ENCODE measurements at places on chromosomes 11 and 22.

DNA sequence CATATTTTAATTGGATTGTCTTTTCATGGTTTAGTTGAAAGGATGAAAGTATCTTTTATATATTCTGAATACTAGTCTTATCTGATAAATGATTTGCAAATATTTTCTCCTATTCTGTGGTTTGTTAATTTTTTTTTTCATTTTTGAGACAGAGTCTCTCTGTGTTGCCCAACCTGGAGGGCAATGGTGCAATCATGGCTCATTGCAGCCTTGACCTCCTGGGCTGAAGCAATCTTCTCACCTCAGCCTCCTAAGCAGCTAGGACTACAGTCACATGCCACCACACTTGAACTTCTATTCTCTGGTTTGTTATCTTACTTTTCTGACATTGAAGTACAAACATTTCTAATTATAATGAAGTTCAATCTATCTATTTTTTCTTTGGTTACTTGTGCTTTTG, 30.0 kb upstream of the FAR1 start:
- DNase-seq: no peak

- DNase-seq: peak; percentile 64
These were observed 118.8 kb downstream of the NXPE2 start for GRCh38 chr11:114796954-114797721.

DNA sequence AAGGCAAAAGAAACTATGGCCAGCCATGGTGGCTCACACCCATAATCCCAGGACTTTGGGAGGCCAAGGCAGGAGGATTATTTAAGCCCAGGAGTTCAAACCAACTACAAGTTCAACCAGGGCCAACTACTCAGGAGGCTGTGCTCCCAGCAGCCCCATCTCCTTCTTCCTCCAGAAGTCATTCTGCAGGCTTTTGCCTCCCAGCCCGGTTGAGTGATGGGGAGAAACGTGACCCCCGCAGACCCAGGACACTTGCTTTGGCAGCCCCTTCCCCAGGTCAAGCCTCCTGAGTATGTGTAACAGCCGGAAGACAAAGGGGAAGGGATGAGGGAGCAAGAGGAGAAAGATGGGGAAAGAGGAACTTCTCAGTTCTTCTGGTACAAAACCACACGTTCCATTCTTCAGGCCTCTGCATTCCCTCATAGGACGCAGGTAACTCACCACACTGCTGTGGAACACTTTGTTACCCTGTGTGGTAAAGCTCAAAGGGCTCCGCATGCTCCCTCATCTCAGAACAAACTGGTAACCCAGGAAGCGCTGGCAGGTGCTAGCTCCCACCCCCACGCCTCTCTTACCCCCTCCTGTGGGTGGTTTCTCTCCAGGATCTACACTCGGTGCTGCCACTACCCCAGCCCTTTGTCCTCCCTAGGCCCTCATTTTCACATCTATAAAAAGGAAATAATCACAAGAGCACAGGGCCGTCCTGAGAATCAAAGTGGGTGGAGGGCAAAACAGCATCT, 4.0 kb downstream of the SULT4A1 start:
- no peak for DNase-seq

GRCh38 chr11:68825571-68825970, 16.1 kb downstream of the CPT1A start:
- DNase-seq: peak; percentile 13

DNA sequence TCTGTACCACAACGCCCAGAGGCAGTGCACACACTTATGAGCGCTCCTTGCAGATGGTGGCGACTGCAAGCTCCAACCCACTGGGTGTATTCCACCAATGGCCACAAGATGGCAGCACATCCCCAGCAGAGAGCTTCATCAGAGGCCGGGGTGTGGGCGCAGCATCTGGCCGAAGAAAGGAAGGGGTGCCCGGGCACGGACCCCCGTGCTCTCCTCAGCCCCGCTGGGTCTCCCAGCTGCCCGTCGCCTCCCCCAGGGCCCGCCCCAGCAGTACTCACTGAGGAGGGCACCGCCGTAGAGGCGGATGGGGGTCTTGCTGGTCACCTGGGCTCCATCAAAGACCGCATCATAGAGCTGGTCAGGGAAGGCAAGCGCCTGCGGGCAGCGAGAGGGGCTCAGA, 14.2 kb downstream of the TP53I11 start:
- DNase-seq: peak; percentile 64

DNA sequence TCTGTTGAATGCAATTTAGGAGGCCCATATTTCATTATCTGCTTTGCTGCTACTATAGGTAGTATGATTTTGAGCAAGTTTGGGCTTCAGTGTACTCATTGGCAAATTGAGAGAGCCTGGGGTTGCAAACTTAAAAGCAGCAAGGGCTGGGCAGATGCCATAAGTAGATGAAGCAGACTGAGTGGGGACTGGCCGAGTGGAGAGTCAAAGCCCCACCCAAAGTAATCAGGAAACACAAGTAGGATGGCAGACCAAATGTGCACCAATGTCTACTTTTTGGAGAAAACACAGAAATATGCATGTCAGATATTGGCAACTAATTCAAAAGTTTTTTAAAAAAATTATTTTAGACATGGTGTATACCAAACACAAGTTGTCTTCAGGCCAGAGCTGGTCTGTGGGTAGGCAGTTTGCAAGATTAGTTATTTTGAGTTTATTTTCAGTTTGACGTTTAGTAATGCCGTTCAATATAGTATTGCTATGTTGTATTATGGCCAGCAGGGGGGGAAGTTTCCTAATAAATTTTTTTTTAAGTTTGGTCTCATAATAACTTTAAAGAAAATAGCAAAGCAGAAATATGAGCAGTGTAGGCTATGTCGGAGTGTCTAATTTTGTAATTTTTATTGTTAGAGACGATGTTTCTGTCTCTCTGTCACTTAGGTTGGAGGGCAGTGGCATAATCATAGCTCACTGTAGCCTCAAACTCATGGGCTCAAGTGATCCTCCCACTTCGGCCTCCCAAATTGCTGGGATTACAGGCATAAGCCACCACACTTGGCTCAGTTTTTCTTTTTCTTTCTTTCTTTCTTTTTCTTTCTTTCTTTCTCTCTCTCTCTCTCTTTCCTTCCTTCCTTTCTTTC, 105.1 kb downstream of the HIPK3 start:
- peak; percentile 41 for DNase-seq

GRCh38 chr22:50656122-50657070, 16.2 kb upstream of the SHANK3 start:
- peak; percentile 61 for DNase-seq

DNA sequence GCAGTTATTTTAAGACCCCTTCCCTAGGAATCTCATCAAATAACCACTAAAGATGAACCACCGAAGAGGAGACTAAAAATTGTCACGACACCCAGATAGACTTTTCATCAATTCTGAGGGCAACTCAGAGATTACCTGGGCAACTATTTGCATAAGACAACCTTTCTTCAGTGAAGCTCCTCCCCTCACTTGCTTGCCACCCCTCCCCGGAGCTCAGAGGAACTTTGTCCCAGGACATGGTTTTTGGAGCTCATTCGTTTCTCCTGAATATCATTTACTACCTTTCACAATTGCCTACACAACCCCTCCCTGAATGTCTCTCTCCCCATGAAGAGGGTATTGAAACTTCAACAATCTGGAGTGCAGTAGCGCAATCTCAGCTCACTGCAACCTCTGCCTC, 3.9 kb downstream of the AGBL2 start:
- DNase-seq: no peak

- DNase-seq: no peak
These were observed 58.1 kb downstream of the LRP5 start for GRCh38 chr11:68370211-68371111.

DNA sequence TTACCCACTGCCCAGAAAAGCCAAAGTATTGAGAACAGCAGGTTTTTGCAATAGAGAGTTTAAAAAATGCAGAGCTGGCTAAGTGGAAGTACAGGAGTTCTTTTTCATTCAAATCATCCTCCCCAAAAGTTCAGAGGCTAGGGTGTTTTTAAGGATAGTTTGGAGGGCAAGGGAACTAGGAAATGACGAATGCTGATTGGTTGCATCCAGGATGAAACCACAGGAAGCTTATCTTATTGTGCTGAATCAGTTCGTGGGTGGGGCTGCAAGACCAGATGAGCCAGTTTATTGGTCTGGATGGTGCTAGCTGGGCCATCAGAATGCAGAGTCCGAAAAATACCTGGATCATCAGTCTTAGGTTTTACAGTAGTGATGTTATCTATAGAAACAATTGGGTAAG, 1427.1 kb downstream of the LRRC4C start:
- no peak for DNase-seq

DNA sequence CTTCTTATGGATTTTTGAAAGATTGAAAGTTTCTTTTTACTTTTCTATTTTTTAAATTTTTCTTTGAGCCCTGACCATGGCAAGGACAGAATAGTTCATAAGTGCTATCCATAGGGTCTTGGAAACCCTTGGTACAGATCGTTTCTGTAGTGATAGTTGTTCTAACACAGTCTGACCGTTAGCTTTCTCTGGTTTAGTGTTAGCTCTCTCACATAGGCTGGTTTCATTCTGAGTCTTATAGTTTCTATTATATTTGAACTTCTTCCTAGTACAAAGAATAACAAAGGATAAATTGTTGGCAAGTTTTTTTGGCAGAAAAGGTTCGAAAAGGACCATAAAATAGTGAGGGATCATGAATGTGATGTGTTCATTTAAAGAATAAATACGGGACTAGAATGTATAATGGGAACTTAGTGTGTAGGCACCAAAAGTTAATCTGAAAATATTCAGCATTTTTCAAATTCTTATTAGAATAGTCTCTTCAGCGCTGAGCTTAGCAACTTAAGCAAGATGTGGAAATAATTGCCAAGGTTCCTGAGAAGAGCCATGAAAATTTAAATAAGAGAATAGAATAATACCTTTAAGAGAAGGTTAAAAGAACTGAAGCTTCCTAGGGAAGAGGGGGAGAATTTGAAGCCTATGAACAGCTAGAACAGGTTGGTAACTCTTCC, 24.1 kb downstream of the FDX1 start:
- no peak for DNase-seq

DNA sequence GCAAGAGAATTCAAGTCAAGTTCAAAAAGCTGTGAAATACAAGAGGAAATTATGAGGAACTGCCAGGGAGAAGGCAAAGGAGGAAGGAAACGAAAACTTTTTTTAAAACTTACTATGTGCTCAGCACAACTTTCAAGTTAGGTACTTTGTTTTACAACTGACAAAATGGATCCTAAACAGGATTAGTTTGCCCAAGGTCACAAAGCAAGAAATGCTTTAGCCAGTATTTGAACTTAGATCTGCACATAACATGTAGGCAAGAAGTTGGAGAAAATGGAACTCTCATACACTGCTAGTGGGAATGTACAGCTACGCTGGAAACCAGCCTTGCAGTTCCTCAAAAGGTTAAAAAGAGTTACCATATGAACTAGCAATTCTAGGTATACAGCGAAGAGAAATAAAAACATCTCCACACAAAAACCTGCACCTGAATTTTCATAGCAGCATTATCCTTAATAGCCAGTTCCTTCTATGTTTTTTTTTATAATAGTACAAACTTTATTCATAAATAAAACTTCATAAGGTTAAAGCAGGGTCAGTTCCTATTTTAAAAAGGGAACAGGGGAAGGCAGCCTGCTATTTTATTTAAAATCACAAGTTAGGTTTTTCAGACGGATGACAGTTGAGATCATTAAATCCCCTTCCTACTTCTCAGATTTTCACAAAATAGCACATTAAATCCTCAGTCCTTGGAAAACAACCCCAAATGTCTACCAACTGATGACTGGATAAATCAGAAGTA, 19.2 kb downstream of the DDX6 start:
- DNase-seq: no peak

- no peak for DNase-seq
These were observed at the start of gene KCNQ1 for GRCh38 chr11:2444821-2445745. KCNQ1 (plus strand) TSS chr11:2445008; CDS start chr11:2445099, 91 bp downstream.

- no peak for DNase-seq
These were observed 114.4 kb downstream of the FBXO7 start for GRCh38 chr22:32589007-32589406.
